ENCODE measurements at places on chromosomes 2 and 18.

DNA sequence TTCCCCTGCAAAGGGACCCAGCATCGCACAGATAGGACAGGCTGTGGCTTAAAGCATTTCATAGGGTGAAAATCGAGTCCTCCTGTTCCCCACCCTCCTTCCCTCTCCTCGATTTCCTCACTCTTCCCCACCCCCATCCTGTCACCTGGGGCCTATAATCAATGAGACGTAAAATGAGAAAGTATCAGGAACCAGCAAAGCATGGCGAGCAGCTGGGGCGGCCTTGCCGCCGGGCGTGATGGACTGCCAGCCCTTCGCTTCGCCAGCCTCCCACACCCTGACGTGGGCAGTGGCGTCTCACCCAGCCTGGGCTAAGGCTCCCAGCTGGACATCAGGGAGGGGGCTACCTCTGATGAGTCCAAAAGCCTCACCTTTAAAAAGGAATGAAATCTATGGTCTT, 11.1 kb downstream of the SLC30A3 start:
- DNase-seq = no peak

DNA sequence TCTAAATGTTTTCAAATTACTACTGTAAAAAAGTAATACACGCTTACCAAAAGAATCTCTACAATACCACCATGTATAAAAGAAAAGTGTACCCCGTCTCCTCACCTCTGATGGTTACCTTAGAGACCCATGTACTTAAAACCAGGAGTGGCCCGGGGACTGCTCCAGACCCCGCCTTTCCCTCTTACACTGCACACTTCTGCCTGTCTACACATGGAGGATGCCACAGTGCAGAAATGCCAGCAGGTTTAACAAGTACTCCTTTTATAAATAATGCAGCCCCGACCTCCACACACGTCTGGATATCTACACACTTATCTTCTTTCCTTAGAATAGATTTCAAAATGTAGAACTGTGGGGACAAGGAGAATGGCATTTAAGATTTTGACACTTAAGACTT, 5.3 kb downstream of the HDAC4 start:
- DNase-seq = no peak

GRCh38 chr2:189624648-189625355, 36.5 kb upstream of the ASNSD1 start:
- no peak for DNase-seq

GRCh38 chr2:172931256-172931894, 144.3 kb upstream of the MAP3K20 start:
- DNase-seq = no peak

DNA sequence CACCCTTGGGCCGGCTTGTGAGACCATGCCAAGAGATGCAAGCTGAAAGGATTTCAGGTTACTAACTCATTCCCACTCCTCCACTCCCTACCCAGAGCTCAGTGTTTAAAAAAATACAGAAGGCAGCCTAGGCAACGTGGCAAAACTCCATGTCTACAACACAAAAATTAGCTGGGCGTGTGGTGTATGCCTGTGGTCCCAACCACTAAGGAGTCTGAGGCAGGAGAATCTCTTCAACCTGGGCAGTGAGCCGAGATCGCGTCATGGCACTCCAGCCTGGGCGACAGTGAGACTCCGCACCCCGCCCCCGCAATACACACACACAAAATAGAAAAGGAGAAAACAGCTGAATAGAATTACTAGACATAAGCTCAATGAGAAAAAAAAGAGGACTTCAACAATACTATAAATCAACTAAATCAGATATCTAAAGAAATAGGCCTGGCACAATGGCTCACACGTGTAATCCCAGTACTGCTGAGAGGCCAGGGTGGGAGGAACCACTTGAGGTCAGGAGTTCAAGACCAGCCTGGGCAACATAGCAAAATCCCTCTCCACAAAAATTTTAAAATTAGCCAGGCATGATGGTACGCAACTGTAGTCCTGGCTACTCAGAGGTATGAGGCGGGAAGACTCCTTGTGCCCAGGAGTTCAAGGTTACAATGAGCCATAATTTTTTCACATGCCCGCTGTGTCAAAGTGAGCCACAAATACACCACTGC, 10.1 kb downstream of the IWS1 start:
- no peak for DNase-seq

DNA sequence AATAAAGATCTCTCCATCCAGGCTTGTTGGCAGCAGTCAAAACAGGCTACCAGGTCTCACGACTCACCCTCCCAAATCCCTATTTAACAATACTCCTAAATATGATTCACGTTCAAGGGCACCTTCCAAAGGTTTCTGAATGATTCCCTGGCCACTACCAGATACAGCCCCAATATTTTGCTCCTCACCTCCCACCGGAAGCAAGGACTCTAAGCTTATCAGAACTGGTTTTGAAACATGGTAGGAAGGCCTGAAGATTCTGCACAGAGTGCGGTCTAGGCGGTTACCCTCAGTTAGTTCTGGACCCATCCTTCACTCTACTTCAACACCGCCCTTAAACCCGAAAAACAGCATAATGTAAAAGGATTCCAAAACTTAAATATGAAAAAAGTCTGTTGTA, 5.2 kb downstream of the PPP4R1 start:
- DNase-seq = no peak

DNA sequence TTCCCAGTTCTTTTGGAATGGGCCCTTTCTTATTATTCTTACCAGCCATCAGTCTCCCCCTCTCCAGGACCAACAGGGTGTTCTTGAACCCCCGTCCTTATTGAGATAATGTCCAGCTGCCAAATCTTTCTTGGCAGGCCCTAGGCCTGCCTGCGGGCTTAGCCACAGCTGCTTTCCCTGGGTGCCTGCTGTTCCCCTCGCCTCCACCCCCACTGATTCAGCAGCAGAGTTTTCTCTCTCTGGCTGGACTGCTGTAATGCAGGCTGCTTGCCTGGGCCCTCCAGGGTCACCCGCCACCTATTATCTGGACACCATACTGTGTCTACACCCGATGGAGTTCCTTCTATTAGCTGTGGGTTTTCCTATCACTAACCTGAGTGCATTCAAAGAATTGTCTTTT, 395.4 kb upstream of the ATP5MC3 start:
- no peak for DNase-seq

GRCh38 chr2:126866451-126866850, 32.2 kb upstream of the TEX51 start:
- DNase-seq = no peak

- no peak for DNase-seq
Observed at GRCh38 chr2:59233448-59233847, 992.3 kb upstream of the FANCL start.

- DNase-seq = no peak
Observed at GRCh38 chr2:16281451-16282335, 341.3 kb downstream of the MYCN start.

- DNase-seq = no peak
Observed at GRCh38 chr18:76604935-76605240, 109.8 kb upstream of the ZNF516 start.

- DNase-seq = no peak
Observed at GRCh38 chr2:137050949-137051348, 285.6 kb downstream of the THSD7B start.

DNA sequence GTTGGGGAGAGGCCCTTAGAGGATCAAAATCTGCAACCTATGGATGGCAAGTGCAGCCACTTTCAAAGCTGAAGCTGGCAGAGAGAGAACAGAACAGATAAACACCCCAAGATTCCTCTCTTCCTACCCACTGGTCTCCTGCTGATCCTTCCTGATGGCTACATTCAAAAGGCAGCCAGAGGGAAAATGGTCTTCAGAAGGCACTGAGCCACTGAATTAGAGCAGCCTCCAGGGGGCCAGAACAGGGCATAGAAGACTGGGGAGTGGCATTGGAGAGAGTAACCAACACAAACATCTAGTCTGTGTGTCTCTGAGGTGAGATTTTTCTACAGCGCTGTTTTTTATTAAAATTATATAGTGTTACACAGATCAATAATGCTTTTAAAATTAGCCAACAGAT, 432.6 kb downstream of the PARD3B start:
- no peak for DNase-seq

DNA sequence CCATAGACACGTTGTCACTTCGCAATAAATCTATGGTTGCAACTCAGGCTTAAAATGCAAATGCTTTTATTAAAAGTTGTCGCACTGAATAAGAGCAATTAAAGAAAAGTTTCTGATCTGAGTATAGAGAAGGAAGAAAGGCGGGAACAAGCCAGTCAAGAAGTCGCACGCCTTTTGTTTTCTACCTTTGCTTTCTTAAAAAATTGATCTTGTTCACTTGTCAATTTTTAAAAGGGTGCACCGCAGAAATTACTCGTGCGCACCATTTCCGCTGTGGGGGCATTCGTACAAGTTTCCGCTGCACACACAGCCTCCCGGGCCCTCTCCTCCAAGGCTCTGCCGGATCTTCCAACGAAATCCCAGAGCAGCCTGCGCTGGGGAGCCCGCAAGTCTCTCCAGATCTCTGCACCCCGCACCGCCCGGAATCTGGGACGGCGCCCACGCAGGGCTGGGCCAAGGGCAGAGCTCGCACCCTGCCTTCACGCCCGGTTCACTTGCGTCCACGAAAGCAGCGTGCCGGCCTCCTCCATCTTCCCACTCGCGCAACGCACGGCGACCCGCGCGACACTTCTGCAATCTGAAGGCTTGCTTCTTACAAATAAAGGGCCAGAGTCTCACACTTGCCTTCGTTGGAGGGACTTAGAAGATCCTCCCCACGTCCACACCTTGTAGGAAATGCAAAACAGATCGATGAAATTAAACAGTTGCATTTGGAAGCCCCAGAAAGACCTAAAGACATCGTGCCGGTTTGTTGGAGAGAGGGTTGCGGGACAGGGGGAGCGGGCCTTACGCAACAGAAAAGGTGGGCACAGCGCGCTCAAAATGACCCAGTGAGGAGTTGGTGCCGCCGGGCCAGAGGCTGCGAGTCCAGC, 2.6 kb upstream of the SALL3 start:
- no peak for DNase-seq

DNA sequence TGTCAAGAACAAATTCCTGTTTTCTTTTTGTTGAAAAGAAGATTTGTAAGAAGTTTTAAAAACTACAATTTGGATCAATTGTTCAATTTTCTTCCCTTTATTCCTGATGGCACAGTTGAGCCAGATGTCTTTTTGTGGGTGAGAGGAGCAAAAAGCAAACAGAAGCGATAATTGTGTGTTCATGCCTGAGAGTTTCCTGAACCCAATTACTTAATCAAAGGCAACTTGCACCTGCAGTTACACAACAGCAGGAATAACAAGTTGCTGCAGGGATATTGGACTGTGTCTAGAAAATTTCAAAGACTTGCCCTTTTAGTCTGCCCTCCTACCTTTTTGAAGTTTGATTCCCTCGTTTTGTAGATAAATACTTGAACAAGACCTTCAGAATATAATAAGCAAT, 383.6 kb downstream of the DSEL start:
- no peak for DNase-seq

GRCh38 chr2:16728351-16729136, 62.9 kb upstream of the CYRIA start:
- DNase-seq = no peak

DNA sequence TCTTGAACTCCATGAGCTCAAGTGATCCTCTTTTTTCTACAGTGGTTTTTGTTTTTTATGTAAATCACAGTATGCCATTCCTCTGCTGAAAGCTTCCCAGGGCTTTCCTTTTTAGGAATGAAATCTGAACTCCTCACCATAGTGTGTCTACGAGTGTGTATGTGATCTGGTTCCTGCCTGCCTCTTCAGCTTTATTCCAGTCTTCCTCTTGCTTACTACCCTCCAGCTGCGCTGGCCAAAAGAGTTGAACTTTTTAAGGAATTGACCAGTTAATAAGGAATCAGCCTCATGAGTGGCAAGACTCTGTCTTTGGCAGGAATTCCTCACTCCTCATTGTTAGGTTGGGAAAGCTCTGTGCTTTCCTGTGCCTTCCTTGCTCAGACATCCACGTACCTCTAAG, 4.0 kb downstream of the CCT7 start:
- DNase-seq = no peak

DNA sequence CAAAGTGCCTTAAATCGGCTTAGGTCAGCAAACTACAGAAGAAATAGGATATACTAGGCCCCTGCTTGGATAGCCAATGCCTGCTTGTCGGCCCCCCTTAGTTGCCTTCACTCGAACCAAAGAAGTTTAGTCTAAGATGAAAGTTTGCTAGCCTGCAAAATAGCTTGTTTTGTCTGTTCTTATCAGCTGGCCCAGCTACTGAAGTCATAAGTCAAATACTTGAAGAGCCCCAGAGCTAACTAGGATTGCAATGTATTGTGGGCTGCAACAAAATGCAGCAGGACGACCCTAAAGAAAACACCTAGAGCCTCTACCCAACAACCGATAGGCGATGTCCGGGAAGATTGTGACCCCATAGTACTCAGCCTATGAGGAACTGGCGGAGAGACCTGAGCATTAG, 183.5 kb upstream of the HS6ST1 start:
- no peak for DNase-seq

- no peak for DNase-seq
Observed at GRCh38 chr2:85459771-85460170, 41.3 kb downstream of the SH2D6 start.

- no peak for DNase-seq
Observed at GRCh38 chr2:149994057-149994728, 406.6 kb upstream of the MMADHC start.

DNA sequence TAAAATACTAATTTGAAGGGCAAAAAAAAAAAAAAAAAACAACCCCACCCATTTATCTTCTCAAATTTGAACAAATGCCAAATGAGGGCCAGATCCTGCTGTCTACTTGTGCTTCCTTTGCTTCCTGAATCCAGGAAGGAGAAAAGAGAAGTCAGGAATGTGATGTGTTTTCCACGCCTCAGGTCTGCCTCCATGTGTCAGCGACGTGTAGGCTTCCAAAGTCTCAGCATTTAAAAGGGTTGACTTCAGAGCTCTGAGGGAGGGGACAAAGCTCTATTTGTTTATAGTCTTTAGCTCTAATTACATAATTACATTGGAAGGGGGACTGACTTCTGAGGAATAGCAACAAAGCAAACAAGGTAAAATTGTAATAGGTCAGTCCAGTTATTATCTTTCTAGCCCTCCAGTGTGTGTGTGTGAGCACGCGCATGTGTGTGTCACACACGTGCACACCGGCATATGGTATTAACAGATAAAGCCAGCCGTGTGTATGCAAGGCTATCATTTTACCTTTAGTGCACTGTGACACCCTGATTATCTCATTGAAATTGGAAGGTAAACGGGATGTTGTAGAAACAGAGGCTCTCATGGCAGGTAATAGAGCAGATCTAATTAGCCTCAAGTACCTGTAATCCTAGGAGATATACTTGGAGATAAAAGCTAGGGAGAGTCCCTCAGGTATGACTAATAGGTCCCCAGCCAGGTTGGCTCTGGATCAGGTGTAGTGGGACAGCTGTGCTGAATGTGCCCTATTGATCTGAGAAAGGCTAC, 911.4 kb upstream of the ZEB2 start:
- DNase-seq = no peak

GRCh38 chr2:242057379-242058040, 188.0 kb downstream of the RTP5 start:
- no peak for DNase-seq

GRCh38 chr2:210159059-210159458, 12.2 kb downstream of the KANSL1L start:
- no peak for DNase-seq
